Stimulated activated naive CD8-positive, alpha-beta T cell treated with anti-CD3 and anti-CD28 coated beads, Interleukin-15, Interleukin-2, amounts not matched to agents 100 U/mL and 50 U/mL, for 24 hours (primary cell): ENCODE measurements at places on chromosomes 16 and 17.

DNA sequence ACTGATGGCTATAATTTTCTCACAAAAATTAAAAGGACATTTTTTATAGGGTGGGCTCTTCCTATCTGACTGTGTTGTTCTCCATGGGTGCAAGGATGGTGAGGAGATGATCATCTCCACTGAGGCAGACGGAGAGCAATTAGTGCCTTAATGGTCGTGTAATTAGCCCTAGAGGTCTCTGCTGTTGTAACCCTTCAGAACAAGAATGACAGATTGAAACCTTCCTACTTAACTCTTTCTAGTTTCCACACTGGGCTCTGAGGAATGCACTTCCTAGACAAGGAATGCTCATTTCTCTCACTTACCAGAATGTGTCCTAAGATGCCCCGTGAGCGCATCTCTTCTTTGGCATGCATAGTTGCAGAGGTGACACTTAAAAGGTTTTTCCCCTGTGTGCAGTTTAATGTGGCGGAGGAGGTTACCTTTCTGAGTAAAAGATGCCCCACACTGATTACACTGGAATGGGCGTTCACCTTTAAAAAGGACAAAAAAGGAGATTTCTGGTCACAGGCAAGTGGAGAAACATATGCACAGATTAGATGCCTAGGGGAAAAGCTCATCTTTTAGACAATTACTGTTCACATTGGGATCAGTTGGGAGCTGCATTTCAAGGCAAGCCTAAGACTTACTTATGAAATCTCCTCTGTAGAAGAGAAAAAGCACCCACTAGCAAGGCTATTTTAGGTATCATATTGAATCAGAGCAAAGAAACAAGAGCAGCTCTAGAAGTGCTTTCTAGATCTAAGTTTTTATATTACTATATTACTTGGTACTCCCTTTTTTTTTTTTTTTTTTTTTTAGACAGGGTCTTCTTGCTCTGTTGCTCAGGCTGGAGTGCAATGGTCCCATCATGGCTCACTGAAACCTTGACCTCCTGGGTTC lies 53.6 kb downstream of the GRB7 start:
- DNase-seq = peak; percentile 50

- no peak for DNase-seq
These were observed 33.5 kb downstream of the KCNJ2 start for GRCh38 chr17:70202840-70203239.

DNA sequence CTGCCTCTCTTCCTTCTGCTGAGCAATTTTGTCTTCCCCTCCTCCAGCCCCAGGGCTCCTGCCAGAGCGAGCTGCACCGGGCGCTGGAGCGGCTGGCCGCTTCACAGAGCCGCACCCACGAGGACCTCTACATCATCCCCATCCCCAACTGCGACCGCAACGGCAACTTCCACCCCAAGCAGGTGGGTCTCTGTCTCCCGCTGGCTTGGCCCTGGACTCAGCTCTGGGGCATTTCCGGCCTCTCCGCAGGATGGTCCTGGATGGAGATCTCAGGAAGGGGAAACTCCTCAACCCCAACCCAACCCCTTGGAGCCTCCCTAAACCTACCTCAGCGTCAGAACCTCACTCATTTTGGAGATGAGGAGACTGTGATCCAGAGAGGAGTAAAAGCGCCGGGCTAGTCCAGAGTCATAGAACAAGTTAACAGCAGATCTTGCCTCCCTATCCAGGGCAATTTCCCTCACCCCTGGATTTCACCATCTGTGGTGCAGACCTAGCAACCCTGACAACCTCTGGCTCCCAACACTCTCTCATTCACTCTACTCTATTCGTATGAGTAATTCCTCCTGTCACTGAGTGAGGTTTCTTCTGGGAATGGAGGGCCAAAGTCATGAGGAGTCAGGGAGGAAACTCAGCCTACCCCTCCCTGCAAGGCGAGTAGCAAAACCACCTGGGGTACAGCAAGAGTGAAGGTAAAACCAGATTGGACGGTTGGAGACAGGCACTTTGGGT lies 10.8 kb downstream of the IGFBP4 start:
- no peak for DNase-seq

DNA sequence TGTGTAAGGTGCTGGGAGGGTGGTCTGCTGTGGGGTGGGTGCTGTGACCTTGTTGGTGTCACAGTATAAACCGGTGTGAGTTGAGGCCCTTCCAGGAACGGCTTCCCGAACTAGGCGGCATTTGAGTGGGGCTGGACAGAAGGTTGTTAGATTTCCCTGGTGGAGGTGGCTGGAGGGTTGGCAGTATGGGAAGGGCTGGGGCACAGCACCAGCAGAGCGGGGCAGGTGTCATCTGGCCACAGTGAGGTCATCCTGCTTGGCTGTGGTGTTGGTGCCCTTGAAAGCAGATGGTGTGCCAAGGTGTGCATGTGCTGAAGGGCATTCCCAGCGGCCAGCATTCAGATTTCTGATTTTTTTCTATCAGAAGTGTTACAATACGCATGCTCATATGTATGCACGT lies 28.1 kb downstream of the BANP start:
- DNase-seq = no peak

DNA sequence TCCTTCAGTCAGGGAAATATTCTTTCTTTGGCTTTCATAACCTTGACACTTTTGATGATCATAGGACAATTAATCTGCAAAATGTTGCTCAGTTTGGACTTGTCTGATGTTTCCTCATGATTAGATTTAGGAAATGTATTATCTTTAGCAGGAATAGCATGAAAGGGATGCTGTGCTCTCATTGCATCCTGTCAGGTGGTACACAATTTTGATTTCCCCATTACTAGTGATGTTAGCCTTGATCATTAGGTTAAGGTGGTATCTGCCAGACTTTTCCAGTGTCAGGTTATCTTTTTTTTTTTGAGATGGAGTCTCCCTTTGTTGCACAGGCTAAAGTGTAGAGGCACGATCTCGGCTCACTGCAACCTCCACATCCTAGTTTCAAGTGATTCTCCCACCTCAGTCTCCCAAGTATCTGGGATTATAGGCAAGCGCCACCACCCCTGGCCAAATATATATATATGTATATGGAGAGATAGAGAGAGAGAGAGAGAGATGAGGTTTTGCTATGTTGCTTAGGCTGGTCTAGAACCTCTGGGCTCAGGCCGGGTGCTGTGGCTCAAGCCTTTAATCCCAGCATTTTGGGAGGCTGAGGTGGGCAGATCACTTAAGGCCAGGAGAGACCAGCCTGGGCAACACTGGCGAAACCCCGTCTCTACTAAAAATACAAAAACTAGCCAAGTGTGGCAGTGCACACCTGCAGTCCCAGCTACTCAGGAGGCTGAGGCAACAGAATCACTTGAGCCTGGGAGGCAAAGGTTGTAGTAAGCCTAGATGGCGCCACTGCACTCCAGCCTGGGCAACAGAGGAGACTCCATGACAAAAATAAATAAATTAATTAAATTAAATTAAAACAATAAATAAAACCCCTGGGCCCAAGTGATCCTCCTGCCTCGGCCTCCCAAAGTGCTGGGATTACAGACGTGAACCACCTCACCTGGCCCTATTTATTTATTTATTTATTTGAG lies 15.8 kb upstream of the CAVIN1 start:
- peak; percentile 60 for DNase-seq

GRCh38 chr17:8867361-8867981 lies at the start of gene PIK3R6:
PIK3R6 (minus strand) TSS chr17:8867674; CDS start chr17:8849794, 17,880 bp downstream.
- DNase-seq = no peak

- no peak for DNase-seq
These were observed 259.9 kb upstream of the IRX3 start for GRCh38 chr16:54546521-54546920.

DNA sequence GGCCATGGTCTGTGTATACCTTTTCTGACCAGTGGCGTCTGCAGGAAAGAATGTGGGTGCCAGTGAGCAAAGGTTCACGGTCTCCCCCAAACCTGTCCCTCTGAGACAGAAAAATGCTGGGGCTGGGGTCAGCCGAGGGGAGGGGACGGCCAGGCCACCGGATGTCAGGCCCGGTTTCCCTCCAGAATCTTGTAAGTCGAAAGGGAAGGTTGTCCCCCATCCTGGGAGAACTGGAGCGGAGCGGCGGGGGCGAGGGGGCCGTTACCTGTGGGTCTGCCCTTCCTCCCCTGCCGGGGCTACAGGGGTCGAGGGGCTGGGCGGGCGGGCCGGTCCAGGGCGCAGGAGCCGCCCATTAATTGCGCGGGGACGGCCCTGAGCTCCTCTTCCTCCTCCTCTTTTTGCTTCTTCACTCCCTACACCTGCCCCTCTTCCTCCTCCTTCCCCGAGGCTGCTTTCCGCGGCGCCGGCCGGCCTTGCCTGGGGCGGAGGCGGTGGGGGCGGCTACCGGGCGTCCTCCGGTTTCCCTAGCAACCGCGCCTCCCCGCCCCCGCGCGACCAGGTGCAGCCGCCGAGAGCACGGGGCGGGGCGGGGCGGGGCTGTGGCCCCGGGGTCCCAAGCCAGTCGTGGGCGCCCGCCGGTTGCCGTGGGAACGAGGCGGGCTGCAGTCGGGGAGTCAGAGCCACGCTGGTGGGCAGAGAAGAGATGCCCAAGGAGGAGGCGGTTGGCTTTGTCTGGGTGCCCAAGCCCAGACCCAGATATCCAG lies at the start of gene MARCHF10:
Gene MARCHF10 (minus strand): TSS at position 503 of the 764 bp plus-strand sequence. CDS start 6,579 bp downstream, outside the sequence.
- DNase-seq = peak; percentile 52

GRCh38 chr17:2214929-2215615 lies 88.5 kb downstream of the SMG6 start:
- no peak for DNase-seq

GRCh38 chr17:70552230-70552981 lies 383.1 kb downstream of the KCNJ2 start:
- no peak for DNase-seq

- no peak for DNase-seq
These were observed 1.7 kb upstream of the PRSS21 start for GRCh38 chr16:2815299-2815771.

GRCh38 chr16:72241930-72242329 lies 70.0 kb upstream of the PMFBP1 start:
- DNase-seq = no peak

DNA sequence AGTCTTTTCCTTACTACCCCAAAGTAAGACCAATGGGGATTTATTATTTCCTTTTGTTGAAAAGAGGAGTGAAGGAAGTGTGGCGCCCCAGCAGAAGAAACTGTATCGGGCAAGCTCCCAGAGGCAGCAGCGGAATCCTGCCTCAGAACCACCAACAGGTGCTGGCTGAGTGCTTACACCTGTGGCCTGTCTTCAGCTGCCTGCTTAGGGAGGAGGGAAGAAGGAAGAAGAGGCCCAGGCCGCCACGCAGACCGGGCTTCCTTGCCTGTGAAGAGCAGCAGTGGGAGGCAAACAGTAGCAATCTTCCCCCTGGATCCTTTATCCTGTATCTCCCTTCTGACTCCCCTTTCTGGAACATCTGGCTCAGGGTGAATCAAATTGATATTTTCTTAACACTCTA lies 134.7 kb downstream of the AATF start:
- DNase-seq = no peak
